ENCODE measurements at places on chromosomes 12 and 14. TPM values are rescaled to one million over a fixed set of nuclear protein-coding genes. Genes with fewer than 3 reads are reported as not detected.

The CD163 gene
- total RNA-seq = under 0.01 TPM

The CCDC197 gene
- not detected for total RNA-seq

The CLEC4D gene
- total RNA-seq = not detected

The SERPINA12 gene
- total RNA-seq = not detected

The JPH4 gene
- total RNA-seq = not detected

GRCh38 chr14:72182708-72183432 is 250.6 kb downstream of the RGS6 start:
- no peak for DNase-seq

- DNase-seq = no peak
Measured at GRCh38 chr12:63899396-63899795, 54.9 kb downstream of the SRGAP1 start.

GRCh38 chr12:117820216-117820907 is 148.4 kb downstream of the KSR2 start:
- DNase-seq = no peak

DNA sequence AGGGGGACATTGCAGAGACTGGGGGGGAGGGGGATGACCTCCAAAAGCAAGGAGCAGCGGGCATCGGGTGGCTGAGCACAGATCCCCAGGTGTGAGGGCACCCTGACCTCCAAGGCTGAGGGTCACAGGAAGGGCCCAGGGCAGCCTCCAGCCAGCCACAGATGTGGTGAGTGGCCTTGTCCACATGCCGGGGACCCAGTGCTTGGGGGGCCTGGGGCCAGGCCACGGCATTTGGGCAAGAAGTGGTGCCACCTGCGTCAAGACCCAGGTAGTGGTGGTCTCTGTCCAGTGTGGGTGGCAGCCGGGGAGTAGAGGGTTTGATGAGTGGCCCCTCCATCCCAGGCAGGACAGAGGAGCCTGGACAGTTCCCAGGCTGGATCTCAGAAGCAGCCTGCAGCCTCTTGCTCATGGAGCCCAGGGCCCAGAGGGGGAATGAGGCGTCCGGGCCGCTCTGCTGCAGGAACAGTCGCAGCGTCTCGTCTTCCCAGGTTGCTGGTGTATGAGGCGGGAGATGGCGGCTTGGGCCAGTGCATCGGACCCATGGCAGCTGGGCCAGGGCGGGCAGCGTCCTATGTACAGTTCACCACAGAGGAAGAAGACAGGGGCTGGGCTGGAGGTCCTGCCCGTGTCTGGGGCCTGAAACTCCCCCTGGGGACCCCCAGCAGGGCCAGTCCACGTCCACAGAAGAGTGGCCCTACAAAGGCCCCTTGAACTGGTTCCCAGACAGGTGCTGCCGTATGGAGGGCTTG is 33.5 kb downstream of the CCNK start:
- peak; percentile 36 for DNase-seq

DNA sequence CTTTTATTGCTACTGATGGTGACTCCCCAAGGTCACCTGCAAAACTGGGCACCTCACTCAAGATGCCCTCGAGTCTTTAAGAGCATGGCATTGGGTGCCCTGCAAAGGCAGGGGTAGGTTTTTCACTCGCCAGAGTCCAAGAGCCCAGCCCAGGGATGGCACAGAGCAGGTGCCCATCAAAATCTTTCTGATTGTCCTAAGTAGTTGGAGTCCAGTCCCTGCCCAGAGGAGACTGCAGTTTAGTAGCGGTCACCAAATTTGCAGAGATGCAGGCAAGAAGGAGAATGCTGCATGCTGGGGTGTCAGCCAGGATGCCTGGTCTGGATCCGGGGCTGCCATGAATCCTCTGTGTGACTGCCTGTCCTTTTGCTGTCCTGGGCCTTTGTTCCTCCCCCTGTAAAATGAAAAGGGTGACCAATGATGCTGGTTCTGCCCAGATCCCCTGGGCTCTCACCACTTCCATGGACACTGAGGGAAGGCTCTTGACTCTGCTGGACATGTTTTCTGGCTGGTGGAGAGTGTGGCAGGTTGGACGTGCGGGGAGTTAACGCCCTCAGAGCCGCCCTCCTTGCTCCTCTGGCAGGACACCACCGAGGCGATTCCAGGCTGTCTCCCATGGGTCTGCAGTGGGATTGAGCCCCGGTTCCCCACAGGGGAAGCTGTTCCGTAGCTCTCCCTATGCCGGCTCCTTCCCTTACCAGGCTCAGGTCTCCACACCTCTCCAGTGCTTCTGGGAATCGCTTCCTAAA is 41.3 kb downstream of the DLK1 start:
- no peak for DNase-seq

Data from osteoblast (primary cell).